Left cardiac atrium (tissue), 4 donors: ENCODE measurements at places on chromosomes 4 and X.

DNA sequence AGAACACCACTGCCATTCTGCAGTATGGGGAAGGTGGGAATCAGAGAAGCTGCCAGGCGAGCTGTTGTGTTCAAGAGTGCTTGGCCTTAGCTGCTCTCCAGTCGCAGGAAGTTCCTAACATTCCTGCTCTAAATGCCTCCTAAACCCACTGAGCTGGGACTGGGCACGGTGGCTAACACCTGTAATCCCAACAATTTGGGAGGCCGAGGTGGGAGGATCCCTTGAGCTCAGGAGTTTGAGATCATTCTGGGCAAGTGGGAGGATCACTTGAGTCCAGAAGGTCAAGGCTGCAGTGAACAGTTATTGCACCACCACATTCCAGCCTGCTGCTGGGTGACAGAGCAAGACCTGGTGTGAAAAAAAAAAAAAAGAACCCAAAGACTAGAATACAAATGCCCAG is 690.3 kb upstream of the FAM241A start:
- DNase-seq = no peak

DNA sequence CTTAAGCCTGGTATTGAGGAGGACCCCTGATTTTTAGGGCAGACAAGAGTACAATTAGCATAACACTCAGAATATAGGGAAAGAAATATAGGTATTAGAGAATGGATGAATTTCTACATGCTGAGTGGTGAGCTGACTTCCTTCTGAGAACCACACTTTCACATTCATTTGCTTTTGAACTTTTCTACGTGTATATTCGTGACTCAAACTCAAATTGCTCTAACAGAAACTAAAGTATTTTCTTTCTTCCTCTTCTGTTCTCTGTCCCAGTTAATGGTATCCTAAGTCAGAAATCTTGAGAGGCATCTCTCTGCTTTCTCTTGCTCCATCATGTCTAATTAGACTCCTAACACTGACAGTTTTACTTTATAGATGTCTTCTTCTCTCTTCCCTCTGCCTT is 103.2 kb upstream of the CITED1 start:
- DNase-seq = no peak

DNA sequence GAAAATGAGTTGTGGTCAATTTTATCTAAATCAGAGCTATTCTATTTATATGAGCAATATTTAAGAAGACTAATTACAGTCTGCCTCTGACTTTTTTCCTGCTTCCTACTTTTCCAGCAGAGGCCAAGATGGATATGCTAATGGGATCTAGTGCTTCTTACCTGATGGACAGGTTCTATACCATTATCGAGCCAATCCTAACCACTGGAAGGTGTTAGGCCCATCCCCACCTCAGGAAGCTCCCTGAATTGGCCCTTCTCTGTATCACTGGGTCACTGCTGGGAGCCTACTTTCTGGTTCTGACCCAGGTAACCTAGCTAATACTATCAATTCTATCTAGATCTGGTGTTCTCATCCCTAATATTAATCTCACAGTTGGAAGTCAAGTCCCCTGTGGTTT is 577 bp upstream of the YIPF7 start:
- DNase-seq = no peak

- DNase-seq = no peak
Observed at GRCh38 chrX:84340968-84341367, 153.0 kb upstream of the RPS6KA6 start.
